ENCODE measurements at places on chromosomes 4 and X.

DNA sequence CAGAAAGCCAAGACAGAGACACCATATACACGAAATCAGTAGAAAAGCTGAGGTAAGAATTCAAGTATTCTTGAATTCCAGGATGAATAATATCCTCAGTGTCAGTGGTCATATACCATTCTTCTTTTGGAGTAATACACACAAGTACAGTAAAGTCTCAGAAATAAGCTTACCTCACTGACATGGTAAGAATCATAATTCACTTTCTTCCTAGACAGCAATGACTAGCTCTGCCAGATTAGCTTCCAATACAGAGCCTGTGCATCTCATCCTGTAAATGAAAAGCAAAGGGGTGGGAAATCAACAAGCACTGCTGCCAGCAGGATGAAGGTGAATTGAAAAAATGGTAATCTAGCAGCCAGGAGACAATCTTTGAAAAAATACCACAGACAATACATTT is 31.2 kb upstream of the VSIG4 start:
- H3K4me1 ChIP-seq = no peaks in the 10 kb centered on the region
- DNase-seq = no peak

DNA sequence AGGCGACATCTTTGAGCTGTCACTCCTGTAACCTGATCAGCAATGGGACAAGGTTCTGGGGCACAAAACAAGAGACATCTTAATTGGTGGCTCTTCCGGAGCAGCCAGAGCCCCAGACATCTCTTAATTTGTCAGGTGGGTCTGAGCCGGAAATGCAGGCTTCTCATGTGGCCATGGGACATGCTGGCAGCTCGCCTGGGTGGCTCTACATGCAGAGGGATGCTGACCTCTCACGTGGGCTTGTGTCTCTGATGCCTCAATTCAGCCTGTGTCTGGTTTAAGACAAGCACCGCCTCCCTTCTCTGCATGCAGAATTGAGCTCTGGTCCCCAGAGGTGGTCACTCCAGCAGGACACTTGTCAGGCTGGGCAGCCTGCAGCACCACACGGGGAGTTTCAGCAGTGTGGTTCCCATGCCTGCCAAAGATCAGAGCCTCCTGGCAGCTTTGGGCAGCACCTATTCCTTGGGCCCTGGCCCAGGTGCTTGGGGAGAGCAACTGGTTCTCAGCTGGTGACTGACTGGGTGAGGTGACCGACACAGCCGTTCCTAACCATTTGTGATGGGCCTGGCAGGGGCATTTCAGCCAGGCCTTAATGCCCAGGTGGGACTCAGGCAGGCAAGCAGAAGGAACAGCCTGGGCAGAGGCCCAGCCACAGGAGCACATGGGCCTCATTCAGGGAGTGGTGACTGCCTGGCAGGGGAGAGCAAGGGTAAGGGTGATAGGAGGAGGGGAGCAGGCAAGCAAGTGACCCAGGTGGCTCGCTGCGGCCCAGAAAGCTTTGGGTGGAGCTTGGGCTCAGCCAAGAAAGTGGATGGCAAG is 53.4 kb downstream of the HMX1 start:
- no peaks in the 10 kb centered on the region for H3K27me3 ChIP-seq
- H3K4me3 ChIP-seq = no peak overlapping the region
- no peaks in the 10 kb centered on the region for H3K4me1 ChIP-seq
- no peaks in the 10 kb centered on the region for H3K36me3 ChIP-seq
- H3K27ac ChIP-seq = no peak overlapping the region

DNA sequence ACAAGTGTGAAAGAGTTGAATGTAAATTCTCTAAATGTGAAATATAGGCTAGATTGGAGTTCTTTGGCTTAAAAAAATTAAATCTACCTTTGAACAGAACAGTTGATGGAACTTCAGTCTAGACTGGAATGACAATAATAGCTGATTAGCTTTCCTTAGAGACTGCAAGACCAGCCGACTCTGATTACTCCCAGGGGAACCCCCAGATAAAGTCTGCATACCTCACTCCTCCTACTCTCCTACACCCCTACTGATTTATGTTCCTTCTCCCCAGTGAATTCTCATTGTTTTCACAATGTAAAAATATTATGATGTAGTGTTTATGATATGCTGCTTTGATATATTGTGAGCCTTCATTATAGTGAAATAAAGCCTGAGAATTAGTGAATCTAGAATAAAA is 241.3 kb downstream of the CFAP299 start:
- H3K27me3 ChIP-seq = no peaks in the 10 kb centered on the region
- H3K27ac ChIP-seq = no peak overlapping the region
- H3K4me1 ChIP-seq = no peaks in the 10 kb centered on the region
- H3K4me3 ChIP-seq = no peak overlapping the region

- peak overlapping the region; percentile 97 for H3K27ac ChIP-seq
- H3K4me3 ChIP-seq = peak overlapping the region; percentile 88
- peaks cover 29% of the 10 kb centered on the region for H3K4me1 ChIP-seq
- DNase-seq = peak; percentile 91
- H3K27me3 ChIP-seq = no peaks in the 10 kb centered on the region
Measured at GRCh38 chr4:158170691-158171561, 1.9 kb downstream of the GASK1B start.

GRCh38 chr4:177509226-177509745 is 67.0 kb upstream of the AGA start:
- no peaks in the 10 kb centered on the region for H3K36me3 ChIP-seq
- H3K27me3 ChIP-seq = no peaks in the 10 kb centered on the region
- no peak overlapping the region for H3K27ac ChIP-seq
- no peak for DNase-seq

GRCh38 chrX:30568136-30568535 is 9.4 kb downstream of the TASL start:
- H3K36me3 ChIP-seq = no peaks in the 10 kb centered on the region
- no peak overlapping the region for H3K4me3 ChIP-seq

DNA sequence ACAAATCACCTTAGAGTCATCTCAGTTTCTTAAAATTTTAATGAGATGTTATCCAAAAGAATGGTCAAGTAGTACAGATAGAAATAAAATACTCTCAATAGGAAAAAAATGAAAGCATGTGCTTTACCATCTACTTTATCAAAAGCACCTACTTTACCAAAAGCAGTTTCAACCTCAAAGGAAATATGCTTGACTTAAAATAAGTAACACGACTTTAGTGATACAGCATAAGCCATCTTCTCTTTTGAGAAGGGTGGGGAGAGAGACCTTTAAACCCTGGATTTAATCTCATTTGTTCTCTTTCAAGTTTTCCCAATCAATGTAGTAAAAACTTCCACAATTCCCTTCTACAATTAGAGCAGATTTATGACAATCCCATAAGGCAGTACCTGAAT is 26.5 kb downstream of the OTUD4 start:
- H3K27ac ChIP-seq = no peak overlapping the region
- no peak for DNase-seq
- no peaks in the 10 kb centered on the region for H3K4me1 ChIP-seq
- H3K4me3 ChIP-seq = no peak overlapping the region

DNA sequence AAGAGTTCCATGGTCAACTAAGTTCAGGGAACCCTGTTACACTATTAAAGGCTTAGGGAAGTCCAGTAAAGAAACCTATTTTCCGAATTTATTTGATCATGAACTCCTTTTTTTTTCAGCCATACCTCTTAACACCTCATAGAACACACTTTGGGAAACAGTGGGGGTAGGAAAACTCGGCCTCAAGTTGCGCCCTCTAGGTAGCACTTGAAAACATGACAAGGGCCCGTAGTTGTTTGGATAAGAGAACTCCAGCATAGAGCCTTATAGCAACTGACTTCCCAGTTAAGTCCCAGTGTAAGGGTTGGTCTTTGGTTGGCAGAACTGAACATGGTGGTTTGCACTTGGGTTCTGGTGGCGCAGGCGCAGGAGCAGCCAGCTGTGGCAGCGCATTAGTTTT is 14.4 kb downstream of the OGT start:
- no peak overlapping the region for H3K27ac ChIP-seq
- H3K27me3 ChIP-seq = no peaks in the 10 kb centered on the region
- DNase-seq = no peak
- H3K36me3 ChIP-seq = peaks cover 22% of the 10 kb centered on the region

DNA sequence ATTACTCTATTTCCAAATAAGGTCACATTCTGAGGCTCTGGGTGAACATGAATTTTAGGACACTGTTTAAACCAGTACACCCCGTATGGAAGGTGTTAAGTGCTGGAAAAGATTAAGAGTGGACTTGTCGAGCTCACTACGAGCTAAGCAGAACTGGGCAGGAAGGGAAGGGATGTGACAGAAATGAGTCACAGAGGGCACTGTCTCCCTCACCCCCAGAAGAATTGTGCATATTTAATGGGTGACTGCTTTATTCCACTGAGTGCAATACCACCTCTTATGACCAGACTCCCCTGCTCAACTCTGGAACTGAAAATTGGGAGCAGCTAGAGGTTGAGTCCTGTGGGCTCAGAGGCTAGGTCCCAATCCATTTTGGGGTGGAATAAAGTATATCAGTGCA is 187.4 kb upstream of the RPS6KA3 start:
- no peaks in the 10 kb centered on the region for H3K4me1 ChIP-seq
- H3K36me3 ChIP-seq = no peaks in the 10 kb centered on the region
- no peaks in the 10 kb centered on the region for H3K27me3 ChIP-seq
- no peak overlapping the region for H3K27ac ChIP-seq

DNA sequence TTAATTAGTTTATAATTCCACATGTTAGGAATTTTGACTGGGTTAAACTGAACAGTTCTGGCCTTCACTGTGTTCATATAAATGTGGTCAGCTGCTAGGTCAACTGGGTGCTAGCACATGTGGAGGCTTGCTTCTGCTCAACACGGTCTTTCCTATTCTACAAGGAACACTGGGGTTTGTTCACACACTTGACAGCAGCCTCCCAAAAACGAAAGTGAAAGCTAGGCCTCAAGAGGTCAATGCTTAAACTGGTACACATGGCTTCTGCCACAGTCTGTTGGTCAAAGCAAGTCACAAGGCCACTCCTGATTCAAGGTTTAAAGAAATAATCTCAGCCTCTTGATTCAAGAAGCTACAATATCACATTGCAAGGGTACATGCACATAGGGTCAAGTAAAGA is 126.5 kb downstream of the QDPR start:
- no peaks in the 10 kb centered on the region for H3K27me3 ChIP-seq
- no peaks in the 10 kb centered on the region for H3K4me1 ChIP-seq
- H3K36me3 ChIP-seq = no peaks in the 10 kb centered on the region
- no peak overlapping the region for H3K4me3 ChIP-seq
- no peak overlapping the region for H3K27ac ChIP-seq

- H3K27me3 ChIP-seq = no peaks in the 10 kb centered on the region
- DNase-seq = no peak
- H3K27ac ChIP-seq = no peak overlapping the region
- no peaks in the 10 kb centered on the region for H3K4me1 ChIP-seq
- H3K4me3 ChIP-seq = no peak overlapping the region
Measured at GRCh38 chr4:172826861-172827260, 341.8 kb upstream of the GALNT7 start.

- H3K4me1 ChIP-seq = no peaks in the 10 kb centered on the region
- no peak overlapping the region for H3K27ac ChIP-seq
- peaks cover 10% of the 10 kb centered on the region for H3K36me3 ChIP-seq
Measured at GRCh38 chr4:183455431-183456195, 11.2 kb downstream of the CDKN2AIP start.

- H3K27ac ChIP-seq = no peak overlapping the region
- no peaks in the 10 kb centered on the region for H3K4me1 ChIP-seq
- H3K4me3 ChIP-seq = no peak overlapping the region
- H3K36me3 ChIP-seq = no peaks in the 10 kb centered on the region
Measured at GRCh38 chrX:119981286-119982070, 37.9 kb upstream of the NKAP start.

GRCh38 chr4:184529283-184529682 is 54.9 kb upstream of the IRF2 start:
- no peaks in the 10 kb centered on the region for H3K27me3 ChIP-seq
- no peaks in the 10 kb centered on the region for H3K36me3 ChIP-seq
- H3K27ac ChIP-seq = no peak overlapping the region
- H3K4me1 ChIP-seq = peaks cover 1% of the 10 kb centered on the region

DNA sequence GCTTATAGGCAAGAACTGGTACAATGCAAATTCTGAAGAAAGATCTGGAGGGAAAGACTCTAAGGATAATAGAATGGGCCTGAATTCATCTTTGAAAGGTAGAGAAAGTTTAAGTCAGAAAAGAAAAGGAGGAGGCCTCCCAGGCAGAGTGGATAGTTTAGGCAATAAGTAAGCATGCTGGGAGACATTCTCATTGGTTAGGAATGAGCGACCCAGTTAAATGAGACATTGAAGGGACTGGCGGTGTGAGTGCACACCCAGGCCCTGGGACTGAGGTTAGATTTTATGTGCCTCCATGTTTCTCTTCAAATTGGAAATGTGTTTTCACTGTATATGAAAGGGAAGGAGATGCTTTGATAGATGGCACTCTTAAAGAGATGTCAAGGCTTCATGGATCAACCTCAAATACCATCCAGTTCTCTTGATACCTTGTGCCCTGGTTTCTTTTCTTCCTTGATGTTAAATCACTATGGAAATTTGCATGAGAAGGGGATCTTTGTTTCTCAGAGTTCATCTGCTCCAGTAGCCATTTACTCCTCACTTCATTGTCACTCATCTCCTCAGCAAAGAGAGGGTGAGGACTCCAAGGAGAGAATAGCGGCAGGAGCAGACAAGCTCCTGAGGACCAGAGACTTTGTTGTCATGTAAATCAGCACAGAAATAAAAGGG is 584.2 kb upstream of the INTU start:
- DNase-seq = no peak
- no peaks in the 10 kb centered on the region for H3K36me3 ChIP-seq
- H3K4me1 ChIP-seq = no peaks in the 10 kb centered on the region

DNA sequence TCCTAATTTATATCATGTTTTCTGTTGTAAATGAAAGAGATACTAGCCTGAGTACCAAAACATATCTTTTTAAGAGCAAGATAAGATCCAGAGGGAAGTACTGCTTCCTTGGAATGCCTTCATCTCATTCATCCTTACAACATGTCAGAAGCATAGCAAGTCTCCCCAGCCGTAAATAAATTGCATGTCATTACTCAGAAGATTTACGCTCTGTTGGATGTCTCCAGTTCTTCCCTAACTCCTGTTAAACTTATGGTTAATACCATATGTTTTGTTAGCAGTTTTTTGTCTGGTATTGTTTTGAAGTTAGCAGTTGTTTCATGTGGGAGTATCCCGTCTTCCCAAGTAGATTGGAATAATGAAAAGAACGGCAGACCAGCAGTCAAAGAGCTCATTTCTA is 7.5 kb upstream of the GPC3 start:
- no peaks in the 10 kb centered on the region for H3K27me3 ChIP-seq
- H3K36me3 ChIP-seq = no peaks in the 10 kb centered on the region
- no peak overlapping the region for H3K27ac ChIP-seq
- no peak overlapping the region for H3K4me3 ChIP-seq

DNA sequence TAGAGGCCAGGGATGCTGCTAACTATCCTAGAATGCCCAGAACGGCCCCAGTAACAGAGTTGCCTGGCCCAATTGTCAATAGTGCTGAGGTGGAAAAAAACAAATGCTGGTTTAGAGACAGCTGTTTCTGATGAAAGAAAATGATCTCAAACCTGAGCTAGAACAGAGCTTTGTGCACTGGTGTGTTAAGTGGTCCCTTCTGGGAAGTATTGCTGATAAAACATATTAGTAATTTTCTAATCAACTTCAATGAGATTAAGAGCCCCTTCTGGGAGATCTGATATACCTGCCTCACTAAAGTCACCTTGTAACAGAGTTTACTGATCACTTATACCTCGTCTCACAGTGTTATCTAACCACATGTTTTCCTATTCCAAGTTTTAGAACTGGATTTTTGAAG is 42.1 kb downstream of the SMPX start:
- no peaks in the 10 kb centered on the region for H3K27me3 ChIP-seq
- no peaks in the 10 kb centered on the region for H3K36me3 ChIP-seq
- H3K4me3 ChIP-seq = no peak overlapping the region

- H3K4me1 ChIP-seq = no peaks in the 10 kb centered on the region
- DNase-seq = no peak
- H3K27ac ChIP-seq = no peak overlapping the region
- H3K27me3 ChIP-seq = no peaks in the 10 kb centered on the region
- H3K4me3 ChIP-seq = no peak overlapping the region
Measured at GRCh38 chr4:37802068-37802666, 24.3 kb upstream of the PGM2 start.
